ENCODE measurements at places on chromosomes 13 and 19.
A peak's percentile ranks its signal among the peaks of the same experiment; 100 is the strongest.

- DNase-seq = no peak
Observed at GRCh38 chr13:30388406-30389283, 33.6 kb upstream of the UBE2L5 start.

DNA sequence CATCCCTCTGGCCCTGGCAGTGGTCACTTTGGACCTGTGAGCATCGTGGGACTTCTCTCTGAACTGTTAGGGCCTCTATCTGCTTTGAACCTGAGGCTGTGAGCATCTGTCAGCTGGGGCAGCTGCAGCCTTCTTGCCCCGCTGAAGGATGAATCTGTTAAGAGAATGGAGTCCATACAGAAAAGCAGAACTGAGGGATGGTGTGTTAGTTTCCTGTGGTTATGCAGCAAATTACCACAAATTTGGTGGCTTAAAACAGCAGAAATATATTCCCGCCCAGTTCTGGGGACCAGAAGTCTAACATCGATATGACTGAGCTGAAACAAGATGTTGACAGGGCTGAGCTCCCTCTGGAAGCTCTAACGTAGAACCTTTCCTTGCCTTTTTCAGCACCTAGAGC is 1.6 kb upstream of the ZNF497 start:
- no peak for DNase-seq

- DNase-seq = no peak
Observed at GRCh38 chr19:47161876-47162489, 31.3 kb downstream of the SAE1 start.

GRCh38 chr13:43258771-43259170 is 235.4 kb downstream of the DNAJC15 start:
- DNase-seq = no peak

- DNase-seq = no peak
Observed at GRCh38 chr13:111177081-111177711, 62.1 kb downstream of the ARHGEF7 start.

GRCh38 chr13:99955107-99955746 is 16.3 kb downstream of the ZIC5 start:
- no peak for DNase-seq

DNA sequence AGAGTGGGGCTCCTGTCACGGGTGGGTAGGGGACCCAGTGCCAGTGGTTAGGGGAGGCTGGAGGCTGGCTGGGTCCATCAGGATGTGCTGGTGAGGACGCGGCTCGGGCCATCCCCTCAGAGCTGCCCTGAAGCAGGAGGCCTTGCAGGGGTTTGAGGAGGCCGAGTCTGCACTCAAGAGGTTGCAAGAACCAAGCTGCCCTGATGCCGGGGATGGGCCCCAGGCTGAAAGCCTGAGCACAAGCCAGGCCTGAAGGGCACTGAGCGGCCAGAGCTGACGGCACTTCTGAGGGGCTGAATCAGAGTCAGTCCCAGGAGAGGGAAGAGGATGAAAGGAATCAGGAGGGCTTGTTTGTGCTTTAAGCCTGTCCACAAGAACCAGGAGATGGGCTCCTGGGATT is 92.9 kb downstream of the RGCC start:
- no peak for DNase-seq

DNA sequence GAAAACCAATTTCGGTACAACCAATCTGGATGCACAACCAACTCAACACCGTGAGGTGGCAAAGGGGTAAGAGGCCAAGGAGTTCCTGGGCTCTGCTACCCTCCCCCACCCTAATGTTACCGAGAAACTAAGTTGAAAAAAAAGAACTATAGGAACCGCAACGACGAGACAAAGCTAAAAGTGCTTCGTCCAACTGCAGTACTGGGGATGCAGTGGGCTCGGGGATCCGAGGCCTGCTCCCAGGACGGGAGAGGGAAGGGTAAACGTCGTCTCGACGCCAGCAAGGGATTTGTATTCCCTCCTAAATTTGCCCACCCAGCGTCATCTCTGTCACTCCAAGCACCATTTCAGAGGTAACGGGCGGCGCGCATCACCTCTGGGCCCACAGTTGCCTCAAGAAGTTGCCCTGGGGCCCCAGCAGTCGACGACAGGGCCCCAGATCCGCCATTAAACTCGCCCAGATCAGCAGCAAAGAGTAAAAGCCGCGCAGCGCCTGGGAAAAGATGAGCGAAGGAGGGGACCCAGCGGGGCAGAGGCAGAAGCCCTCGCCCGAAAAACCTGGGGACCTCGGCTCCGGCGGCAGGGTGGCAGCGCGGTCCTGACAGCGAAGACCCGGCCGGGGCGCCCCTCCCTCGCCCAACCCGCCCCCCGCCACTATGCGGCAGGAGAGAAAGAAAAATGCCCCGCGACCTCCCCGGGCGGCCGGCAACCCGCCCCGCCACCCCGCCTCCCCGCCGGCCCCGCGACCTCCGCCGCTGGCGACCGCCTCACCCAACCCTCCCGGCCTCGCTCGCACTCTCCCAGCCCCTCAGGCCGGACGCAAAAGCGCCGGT is 752 bp downstream of the ZMYM5 start:
- no peak for DNase-seq

DNA sequence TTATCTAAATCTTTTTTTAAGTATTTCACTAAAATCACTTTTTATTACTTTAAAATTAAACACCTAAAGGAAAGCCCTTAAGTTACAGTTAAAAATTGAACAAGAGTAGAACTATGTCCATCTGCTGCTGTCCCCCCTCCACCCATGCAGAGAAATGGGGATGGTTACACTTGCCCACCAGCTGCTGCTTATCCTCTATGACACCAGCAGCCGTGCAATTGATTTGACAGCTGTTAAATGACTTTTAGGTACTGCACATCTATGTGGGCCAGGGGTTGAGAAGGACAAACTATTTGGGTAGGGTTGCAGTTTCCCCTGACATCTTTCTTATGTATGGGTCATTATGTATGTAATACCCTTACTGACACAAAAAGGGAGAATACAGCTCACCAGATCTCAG is 77.2 kb downstream of the TBC1D4 start:
- no peak for DNase-seq

GRCh38 chr19:24048261-24048660 is 38.7 kb upstream of the ZNF254 start:
- DNase-seq = no peak

GRCh38 chr19:6674868-6675305 is 4.9 kb upstream of the TNFSF14 start:
- DNase-seq = peak; percentile 54

GRCh38 chr19:49338023-49338677 is 2.9 kb downstream of the CD37 start:
- no peak for DNase-seq

GRCh38 chr19:31397308-31397707 is 48.1 kb upstream of the TSHZ3 start:
- DNase-seq = no peak

DNA sequence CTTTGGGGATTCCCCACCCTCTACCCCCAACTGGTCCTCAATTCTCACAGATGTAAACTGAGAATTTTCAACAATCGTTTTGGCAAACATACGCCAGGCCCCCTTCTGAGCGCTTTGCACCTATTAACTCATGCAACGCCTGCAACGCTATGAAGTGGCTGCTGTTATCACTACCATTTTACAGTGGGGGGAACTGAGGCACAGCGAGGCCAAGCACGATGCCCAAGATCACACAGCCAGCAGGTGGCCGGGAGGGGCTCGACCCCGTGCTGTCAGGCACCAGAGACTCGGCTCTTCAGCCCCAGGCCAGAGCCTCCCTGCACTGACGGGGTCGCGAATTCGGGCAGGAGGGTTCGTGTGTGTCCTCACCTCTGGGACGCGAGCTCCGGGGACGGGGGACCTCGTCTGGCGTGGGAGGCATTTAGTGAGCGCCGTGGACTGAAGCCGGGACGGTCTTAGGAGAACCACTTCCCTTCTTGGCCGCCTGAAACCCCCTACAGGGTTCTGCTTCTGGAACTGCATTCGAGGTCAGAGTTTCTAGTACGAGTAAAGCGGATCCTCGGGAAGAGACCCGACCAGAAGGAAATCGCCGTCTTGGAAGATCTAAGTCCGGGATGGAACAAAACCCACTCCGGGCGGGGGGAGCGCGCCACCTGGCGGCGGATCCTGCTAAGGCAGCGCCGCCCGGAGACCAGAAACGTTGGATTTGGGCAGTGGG is 21.0 kb downstream of the ZNF114 start:
- DNase-seq = peak; percentile 65

GRCh38 chr19:54336893-54337857 is 1.8 kb downstream of the LILRA4 start:
- no peak for DNase-seq

- no peak for DNase-seq
Observed at GRCh38 chr19:30381366-30381765, 9.2 kb downstream of the ZNF536 start.

- DNase-seq = no peak
Observed at GRCh38 chr19:47699360-47699917, 13.8 kb upstream of the EHD2 start.

DNA sequence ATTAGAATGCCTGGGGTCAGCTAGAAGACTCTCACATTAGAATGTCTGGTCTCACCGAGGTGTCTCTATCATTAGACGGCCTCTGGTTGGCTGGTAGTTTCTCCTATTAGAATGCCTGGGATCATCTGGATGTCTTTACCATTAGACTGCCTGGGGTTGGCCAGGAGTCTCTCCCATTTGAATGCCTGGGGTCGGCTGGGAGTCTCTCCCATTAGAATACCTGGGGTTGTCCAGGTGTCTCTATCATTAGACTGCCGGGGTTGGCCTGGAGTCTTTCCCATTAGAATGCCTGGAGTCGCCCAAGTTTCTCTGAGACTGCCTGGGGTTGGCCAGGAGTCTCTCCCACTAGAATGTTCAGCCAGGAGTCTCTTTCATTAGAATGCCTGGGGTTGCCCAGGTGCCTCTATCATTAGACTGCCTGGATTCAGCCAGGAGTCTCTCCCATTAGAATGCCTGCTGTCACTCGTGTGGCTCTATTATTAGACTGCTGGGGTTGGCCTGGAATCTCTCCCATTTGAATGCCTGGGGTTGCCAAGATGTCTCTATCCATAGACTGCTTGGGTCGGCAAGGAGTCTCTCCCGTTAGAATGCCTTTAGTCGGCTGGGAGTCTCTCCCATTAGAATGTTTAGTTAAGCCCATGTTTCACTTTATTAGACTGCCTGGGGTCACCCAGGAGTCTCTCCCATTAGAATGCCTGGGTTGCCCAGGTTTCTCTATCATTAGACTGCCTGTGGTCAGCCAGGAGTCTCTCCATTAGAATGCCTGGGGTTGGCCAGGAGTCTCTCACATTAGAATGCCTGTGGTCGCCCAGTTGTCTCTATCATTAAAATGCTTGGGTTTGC is 1467.8 kb downstream of the UQCRFS1 start:
- DNase-seq = no peak

DNA sequence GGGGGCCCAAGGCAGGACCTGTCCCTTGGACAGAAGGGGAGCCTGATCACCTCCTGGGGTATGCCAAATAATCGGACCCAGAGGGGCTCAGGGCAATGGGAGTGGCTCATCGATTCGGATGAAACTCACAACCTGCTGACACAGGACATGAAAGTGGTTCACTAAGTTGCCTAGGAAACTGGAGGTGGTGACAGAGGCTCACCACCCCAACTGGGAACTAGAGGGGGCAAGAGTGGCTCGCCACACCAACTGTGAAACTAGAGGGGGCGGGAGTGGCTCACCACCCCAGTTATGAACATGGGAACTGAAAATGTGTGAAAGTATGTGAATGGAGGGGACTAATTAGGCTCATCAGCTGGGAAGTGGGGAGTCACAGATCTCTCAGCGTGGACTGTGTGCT is 46.3 kb upstream of the ZNF737 start:
- DNase-seq = no peak

- DNase-seq = no peak
Observed at GRCh38 chr13:98556968-98557631, 19.8 kb downstream of the STK24 start.

DNA sequence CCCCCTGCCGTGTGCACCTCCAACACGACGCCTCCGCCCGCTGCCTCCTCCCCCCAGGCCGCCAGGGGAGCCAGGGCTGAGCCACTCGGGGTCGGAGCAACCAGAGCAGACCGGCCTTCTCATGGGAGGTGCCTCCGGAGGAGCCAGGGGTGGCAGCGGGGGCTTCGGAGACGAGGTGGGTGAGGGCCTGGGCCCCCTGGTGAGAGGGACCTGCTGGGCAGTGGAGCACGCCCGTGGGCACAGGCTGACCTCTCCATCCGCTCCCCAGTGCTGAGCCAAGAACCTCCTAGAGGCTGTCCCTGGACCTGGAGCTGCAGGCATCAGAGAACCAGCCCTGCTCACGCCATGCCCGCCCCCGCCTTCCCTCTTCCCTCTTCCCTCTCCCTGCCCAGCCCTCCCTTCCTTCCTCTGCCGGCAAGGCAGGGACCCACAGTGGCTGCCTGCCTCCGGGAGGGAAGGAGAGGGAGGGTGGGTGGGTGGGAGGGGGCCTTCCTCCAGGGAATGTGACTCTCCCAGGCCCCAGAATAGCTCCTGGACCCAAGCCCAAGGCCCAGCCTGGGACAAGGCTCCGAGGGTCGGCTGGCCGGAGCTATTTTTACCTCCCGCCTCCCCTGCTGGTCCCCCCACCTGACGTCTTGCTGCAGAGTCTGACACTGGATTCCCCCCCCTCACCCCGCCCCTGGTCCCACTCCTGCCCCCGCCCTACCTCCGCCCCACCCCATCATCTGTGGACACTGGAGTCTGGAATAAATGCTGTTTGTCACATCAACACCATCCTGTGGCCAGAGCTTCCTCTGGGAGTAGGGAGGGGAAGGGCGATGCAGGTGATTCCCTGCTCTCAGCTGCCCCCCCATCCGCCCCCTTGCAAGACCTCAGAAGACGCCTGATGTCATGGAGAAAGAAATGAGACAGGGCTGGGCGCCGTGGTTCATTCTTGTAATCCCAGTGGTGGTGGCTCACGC is 12.0 kb downstream of the BCAM start:
- no peak for DNase-seq

All from iPS DF 19.7 (cell line).